Stimulated activated CD8-positive, alpha-beta memory T cell treated with anti-CD3 and anti-CD28 coated beads, Interleukin-7, amount 100 ng/mL, for 1 hour (primary cell): ENCODE measurements at places on chromosomes 4 and X.

DNA sequence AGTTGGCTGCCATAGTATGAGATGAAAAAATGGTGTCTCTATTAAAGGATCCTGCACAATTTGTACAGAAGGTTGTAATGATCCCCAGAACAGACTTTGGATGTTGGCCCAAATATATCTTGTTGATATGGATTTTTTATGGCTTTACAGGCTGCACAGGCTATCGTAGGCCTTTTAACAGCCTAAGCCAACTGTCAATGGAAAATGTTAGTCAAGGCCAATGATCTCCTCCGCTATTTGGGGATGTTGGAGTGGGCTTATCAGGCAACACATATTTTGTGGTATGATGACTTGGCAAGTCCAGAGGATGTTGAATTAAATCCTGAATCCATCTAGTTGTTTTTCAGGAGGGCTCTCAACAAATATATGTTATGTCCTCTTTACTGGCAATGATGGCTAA, 42.1 kb downstream of the ZCCHC13 start:
- no peak for DNase-seq

DNA sequence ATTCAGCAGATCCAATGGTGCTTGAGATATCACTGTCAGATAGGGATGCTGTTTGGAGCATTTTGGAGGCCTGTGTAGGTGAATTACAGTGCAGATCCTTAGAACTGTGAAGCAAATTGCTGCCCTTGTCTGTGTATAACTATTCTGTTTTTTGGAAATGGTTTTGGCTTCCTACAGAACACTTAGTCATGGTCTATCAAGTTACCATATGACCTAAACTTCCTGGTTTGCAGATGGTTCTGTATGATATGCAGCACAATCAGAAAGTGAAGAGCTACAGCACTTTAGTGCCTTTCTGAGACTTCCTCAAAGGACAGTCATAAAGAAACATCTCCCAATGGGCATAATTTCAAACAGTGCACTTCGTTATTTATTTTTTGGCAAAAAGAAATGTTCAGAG, 688.6 kb downstream of the SH3BGRL start:
- no peak for DNase-seq

DNA sequence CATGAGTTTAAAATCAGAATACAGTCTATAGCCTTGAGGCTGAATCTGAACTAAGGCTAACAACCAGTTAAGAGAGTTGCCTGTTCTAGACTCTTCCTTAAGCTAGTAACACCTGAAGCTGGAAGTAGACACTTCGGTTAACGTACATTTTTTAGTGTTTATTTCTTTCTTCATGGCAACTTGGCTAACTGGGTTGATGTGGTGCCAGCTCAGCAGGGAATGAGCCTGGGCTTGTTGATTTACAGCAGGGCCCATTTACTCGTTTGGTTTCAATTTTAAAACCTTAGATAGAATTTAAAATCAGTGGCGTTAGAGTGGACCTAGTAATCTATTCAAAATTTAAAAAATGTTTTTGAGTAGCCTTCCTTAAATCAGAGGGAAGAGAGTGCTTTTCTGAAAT, 137.6 kb upstream of the ESX1 start:
- DNase-seq, result no peak

- DNase-seq, result no peak
These were observed 195.1 kb downstream of the FBXW7 start for GRCh38 chr4:152340818-152341217.

GRCh38 chr4:114378305-114378903, 220.2 kb upstream of the UGT8 start:
- DNase-seq, result no peak

DNA sequence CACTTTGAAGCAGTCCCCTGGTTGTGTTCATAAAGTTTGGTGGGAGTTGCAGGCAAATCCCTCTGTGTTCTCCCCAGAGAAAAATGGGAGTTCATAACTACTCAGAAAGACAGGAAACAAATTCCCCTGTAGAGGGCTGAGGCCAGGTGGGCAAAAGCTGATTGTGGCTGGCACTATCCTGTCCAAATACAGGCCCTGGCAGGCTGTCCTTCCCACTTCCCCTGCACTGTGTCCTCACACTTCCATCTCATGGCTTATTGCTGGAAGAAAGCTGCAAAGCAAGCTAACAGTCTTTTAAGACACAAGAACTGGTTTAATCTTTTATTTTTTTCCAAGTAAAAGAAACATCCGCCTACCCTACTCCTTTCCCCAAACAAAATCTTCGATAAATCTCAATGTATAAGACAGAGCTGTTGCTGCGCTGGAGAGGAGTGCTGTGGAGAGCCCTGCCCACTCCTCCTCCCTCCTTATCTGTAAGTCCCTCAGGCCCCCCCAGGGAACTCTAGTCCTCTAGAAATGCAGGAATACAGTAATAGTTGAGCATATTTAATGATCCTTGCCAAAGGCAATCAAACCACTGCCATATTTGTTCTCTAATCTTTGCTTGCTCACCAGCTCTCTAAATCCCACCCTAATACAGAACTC, 14.0 kb downstream of the TAPT1 start:
- no peak for DNase-seq

DNA sequence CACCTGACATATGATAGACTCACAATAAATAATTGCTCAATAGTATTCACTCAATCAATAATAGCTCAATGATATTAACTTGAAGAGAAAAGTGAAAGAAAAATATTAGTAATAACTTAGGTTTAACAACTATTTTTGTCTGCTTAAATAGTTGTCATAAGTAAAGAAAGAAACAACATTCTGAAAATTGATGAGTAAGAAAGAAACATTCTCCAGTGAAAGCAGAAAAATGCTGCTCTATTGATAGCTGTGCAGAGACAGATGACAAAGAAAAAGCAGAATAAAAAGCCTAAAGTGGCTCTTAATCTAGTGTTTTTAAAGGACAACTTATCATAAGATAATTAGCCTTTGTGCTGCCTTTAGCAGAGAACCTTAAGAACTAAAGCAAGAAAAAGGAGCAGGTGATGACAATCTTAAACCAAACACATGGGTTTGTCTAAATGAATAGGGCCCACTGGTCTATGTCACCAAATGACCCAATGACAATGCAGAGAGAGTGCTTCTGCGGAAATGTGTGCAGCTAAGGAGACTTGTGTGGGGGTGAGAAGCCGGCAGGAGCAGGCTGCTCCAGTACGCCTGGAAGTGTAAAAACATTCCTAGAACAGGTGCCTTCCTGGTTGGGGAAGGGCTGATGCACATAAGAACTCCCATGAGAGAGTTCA, 13.2 kb downstream of the HS3ST1 start:
- DNase-seq, result no peak

- no peak for DNase-seq
These were observed 163.6 kb downstream of the ZNF674 start for GRCh38 chrX:46381630-46382029.
